Fibroblast of the conjunctiva (primary cell): ENCODE measurements at places on chromosomes 2 and 18.

DNA sequence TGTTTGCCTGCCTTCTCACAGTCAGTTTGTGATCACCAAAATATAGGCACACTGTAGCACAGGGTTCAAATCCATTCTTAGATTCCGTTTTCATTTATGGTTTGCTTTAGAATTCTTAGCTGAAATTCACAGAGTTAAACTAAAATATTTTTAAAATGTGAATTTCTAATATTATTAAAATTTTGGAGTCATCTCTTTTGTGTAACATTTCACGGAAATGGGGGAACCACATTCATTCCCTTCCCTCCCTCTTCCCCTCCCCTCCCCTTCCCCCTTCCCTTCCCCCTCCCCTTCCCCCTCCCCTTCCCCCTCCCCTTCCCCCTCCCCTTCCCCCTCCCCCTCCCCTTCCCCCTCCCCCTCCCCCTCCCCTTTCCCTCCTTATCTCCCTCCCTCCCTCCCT lies 11.4 kb upstream of the LDAH start:
- no peak for DNase-seq

DNA sequence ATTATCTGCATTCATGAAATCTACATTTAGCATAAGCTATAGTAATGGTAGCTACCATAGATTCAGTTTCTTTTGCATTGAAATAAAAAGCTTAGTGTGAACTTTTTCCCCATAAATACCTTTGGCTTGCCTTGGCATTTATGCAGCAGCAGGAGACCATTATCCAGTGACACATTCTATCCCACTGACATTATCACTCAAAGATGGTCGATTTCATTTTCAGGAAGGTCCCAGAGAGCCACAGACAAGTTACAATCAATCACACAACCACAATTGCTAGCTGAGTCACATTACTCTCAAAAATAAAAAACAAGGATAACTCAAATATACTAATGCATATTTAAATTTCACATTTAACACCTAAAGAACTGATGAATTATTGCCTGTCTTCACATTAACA lies 512.7 kb upstream of the CDH2 start:
- no peak for DNase-seq

GRCh38 chr18:7830468-7830867 lies 263.4 kb downstream of the PTPRM start:
- no peak for DNase-seq

DNA sequence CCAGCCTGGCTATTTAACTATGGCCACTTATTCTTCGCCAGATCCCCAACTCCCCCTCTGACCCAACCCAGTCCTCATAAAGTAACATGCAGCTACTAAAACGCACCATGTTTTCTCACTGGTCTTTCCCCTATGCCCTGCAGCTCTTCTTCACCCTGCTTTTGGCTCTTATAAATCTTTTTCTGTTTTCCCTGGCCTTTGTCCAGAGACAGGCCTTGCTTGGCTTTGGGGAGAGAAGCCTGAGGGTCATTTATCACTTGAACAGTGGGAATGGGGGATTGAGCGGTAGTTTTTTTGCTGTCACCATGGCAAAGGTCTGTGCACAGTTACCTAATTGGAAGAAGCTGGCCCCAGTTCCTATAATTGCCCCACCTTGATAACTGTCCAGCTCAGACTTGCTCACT lies 202.9 kb upstream of the NT5C1B start:
- peak; percentile 46 for DNase-seq

GRCh38 chr2:233247744-233248143 lies 3.7 kb upstream of the ATG16L1 start:
- no peak for DNase-seq

DNA sequence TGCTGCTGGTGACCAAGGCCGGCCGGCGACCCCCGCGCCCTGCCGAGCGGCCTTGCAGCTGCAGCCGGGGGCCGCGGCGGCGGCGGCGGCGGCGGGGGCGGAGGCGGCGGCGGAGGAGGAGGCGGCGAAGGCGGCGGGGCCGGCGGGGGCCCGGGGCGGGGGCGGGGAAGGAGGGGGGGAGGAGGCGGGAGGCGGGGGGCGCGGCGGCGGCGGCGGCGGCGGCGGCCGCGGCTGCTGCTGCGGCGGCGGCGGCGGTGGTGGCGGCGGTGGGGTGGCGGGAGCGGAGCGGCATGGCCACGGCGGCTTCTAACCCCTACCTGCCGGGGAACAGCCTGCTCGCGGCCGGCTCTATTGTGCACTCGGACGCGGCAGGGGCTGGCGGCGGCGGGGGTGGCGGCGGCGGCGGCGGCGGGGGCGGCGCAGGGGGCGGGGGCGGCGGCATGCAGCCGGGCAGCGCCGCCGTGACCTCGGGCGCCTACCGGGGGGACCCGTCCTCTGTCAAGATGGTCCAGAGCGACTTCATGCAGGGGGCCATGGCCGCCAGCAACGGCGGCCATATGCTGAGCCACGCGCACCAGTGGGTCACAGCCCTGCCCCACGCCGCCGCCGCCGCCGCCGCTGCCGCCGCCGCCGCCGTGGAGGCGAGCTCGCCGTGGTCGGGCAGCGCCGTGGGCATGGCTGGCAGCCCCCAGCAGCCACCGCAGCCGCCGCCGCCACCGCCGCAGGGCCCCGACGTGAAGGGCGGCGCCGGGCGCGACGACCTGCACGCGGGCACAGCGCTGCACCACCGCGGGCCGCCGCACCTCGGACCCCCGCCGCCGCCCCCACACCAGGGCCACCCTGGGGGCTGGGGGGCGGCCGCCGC lies 1.5 kb downstream of the POU3F3 start:
- no peak for DNase-seq

- peak; percentile 39 for DNase-seq
These were observed 56.9 kb downstream of the RHBDD1 start for GRCh38 chr2:226892729-226893128.

- DNase-seq, result peak; percentile 23
These were observed 11.4 kb downstream of the MYO5B start for GRCh38 chr18:50183556-50183955.

GRCh38 chr18:28766027-28766426 lies 589.1 kb upstream of the CDH2 start:
- DNase-seq, result no peak

GRCh38 chr2:158412206-158412605 lies 44.3 kb downstream of the CCDC148 start:
- DNase-seq, result no peak

GRCh38 chr2:30354621-30355020 lies 92.4 kb upstream of the LCLAT1 start:
- no peak for DNase-seq

GRCh38 chr18:8724452-8724851 lies 19.1 kb downstream of the MTCL1 start:
- DNase-seq, result no peak

DNA sequence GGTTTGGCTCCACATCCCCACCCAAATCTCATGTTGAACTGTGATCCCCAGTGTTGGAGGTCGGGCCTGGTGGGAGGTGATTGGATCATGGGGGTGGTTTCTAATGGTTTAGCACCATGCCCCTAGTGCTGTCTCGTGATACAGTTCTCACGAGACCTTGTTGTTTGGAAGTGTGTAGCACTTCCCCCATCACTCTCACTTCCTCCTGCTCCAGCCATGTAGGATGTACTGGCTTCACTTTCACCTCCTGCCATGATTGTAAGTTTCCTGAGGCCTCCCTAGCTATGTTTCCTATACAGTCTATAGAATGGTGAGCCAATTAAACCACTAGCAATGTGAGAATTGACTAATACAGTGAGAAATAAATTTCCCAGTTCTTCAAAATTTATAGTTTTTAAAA lies 325.9 kb downstream of the FSIP2 start:
- no peak for DNase-seq

- DNase-seq, result no peak
These were observed 257.3 kb downstream of the EPHA4 start for GRCh38 chr2:221314786-221315185.

DNA sequence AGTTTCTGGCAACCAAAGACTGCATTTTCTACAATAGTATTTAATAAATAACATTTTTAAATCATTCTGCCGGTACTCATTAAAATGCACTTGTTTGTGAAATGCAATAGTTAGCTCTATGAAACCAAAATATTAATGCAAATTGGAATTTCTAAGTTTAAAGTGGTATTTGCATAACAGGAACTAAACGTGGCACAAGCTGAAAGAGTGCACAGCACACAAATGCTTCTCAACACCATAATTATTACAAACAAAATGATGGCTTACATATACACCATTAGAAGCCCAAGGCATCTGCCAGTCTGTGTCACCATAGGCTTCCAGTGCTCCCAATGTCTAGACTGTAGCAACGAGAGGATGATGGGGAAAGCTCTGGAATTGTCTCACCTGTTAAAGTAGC lies 280.5 kb downstream of the TCF4 start:
- no peak for DNase-seq

DNA sequence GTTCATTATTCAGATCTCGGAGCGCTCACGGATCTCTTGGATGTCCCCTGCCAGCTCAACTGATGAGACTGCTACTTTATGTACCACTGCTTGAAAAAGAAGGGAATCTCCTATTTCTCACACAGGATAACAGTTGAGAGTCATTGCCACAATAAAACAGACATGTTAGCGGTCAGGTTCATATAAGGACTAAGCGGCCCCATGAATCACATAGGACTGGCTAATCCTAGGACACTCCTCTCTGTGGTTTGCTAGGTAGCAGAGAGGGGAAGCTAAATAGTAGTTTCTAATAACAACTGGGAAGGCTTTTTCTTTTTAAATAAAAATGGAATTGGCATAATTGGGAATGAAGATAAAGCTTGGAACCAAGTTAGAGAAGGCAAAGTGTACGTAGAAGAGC lies 15.9 kb upstream of the TGFA start:
- no peak for DNase-seq

GRCh38 chr2:23491591-23492336 lies 106.8 kb downstream of the KLHL29 start:
- no peak for DNase-seq

DNA sequence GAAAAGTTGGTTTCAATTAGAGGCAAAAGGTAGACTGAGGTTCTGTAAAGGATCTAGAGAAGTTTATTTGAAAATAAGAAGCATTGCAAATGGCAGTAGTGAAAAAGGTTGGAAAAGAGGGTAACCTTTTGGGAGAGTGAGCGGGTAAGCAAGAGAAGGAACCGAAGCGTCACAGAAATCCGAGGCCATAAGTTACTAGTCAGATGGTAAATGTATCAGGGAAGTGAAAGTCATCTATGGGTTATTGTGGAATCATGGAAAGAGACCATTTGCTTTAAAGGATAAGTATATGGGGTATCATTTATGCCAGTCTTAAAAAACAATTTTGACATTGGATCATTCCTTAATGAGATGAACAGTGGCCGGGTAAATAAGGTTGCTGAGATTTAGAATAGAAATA lies 30.5 kb downstream of the EML4 start:
- no peak for DNase-seq

- DNase-seq, result no peak
These were observed 53.5 kb downstream of the SLC4A1AP start for GRCh38 chr2:27717070-27717795.

DNA sequence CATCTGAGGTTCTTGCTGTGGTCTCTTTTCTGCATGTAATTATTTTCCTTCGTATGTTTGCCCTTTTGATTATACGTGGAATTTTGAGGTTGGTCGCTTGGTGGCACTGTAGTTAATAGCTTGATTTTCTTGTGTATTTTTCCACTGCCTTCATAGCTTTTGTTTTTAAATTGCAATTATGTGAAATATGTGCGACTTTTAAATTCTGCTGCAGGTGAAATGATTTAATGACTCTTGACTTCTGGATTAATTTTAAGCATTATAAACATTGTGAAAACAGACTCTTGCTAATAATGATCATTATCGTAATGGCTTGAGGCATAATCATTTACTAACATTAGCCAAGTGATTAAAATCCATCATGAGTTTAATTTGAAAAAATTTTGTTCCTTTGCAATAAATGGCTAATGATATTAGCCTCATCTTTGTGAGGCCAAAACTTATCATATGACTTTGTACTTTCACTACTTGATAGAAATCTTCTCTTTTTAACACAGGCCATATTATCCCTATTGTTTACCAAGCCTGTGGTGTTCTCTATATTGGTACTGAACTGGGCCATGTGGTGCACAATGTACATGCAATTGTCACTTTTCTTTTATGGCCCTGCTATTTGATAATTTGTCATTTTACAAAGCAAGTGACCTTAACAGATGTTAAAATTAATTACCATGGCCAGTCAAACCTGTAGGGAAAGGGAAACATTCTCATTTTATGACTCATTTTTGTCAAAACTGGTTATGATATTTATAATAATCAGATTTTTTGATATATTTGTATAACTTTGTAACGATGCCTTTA lies 62.8 kb upstream of the NEUROD1 start:
- DNase-seq, result peak; percentile 43

GRCh38 chr2:140122001-140122400 lies 1341.8 kb upstream of the NXPH2 start:
- peak; percentile 16 for DNase-seq

GRCh38 chr2:75027886-75028285 lies 69.4 kb downstream of the POLE4 start:
- DNase-seq, result no peak
